ENCODE measurements at places on chromosomes 7 and 10.

DNA sequence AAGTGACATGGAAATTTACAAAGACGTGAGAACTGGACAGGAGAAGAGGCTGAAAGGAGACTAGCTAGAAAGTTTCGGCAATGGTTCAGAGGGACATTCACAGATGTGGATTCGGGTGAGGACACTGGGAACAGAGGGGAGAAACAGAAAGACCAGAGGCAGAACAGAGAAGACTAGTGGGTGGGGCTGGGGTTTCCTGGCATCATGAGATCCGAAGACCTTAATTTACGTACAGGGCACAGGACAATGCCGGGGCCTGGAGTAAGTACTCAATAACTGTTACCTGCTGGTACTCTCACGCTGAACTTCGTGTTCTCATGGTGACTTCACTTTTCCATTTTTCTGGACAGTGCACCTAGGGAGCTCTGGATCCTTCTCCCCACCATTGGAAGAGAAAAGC lies 53.5 kb downstream of the VOPP1 start:
- no peak for DNase-seq

DNA sequence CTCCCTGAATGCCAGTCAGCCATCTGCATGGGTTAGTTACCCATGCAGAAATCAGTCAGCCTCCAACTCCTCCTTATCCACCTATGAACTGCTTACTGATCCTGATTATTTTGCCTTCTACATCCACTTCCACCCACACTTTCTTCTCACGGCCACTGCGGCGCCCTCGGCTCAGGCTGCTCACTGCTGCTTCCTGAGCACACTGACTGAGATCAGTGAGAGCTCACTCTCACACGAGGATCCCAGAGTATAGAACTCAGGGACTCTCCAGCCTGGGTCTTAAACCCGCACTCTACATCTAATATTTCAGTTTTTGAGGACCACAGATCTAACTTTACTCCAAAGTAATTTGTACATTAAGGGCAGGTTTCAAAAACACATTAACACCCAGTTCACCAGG lies 64.4 kb downstream of the GRB10 start:
- DNase-seq = no peak

DNA sequence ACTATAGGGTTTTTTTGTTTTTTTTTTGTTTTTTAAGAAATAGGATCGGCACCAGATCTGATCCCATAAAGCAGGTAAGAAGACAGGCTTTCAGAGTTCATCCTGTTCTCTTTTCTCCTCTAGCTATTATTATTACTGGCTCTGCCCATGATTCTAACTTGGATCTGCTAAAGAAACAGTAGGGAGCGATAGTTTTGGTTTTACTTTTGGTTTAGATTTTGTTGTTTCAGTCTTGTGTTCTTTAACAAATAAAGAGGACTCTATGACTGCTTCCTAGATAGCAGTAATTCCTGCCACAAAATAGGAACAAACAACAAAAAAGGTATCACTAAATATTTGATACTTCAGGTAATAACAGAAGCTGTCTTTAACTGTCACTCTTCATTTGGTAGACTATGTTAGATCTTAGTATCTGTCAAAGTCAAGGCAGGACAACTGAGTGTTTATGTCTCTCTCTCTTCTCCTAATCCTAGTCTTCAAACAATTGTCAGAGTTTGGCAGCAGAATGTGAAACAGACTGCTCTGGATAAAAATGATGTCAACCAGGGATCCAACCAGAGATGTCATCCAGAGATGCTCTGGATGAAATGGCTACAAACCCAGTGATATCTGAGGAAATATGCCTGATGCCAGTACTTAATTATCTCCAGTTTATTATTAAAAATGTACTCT lies 99.8 kb downstream of the KMT2C start:
- no peak for DNase-seq

DNA sequence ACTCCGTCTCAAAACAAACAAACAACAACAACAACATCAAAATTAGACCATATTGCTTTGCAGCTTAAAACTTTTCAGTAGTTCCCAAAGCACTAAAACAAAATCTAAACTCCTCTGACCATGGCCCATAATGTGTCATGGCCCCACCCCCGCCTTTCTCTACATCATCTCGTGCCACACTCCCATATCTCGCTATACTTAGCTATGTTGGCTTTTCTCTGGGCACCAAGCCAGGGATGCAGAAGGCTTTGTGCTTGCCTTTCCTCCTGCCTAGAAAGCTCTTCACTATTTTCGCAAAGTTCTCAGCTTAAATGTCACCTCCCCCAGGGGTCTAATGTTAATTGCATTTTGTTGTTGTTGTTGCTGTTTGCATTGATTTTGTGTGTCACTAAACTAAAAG lies 15.1 kb upstream of the SLC16A12 start:
- no peak for DNase-seq

DNA sequence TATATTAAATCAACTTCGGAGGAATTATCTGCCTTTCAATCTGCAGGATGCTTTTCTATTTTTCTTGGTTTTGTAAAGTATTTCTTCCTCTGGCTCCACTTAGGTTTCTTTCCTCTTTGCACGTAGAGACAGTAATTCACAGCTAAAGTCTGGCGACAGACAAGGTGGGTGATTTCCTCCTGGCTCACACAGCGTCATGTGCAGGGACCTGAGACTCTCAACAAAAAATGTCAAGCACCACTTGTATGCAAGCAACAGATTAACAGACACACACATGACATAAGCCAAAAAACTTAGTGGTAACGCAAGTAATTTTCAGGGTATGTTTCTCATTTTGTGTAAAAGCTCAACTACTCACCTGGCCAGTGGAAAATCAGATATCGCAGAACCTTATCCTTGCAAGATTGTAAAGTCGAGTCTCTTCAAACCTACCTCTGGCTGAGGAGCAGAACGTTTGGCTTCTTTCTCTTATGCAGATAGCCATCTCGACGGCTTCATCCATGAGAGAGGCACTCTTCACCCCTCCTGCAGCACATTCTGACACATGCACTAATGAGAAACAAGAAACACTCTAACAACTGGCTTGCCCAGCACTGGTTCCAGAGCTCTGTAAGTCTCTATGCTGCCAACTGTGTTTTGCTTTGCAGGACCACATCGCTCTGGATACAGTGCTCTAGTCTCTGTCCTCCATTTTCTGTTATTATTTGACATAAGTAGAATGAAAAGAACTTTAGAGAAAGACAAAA lies 188.0 kb downstream of the CDCA7L start:
- no peak for DNase-seq

DNA sequence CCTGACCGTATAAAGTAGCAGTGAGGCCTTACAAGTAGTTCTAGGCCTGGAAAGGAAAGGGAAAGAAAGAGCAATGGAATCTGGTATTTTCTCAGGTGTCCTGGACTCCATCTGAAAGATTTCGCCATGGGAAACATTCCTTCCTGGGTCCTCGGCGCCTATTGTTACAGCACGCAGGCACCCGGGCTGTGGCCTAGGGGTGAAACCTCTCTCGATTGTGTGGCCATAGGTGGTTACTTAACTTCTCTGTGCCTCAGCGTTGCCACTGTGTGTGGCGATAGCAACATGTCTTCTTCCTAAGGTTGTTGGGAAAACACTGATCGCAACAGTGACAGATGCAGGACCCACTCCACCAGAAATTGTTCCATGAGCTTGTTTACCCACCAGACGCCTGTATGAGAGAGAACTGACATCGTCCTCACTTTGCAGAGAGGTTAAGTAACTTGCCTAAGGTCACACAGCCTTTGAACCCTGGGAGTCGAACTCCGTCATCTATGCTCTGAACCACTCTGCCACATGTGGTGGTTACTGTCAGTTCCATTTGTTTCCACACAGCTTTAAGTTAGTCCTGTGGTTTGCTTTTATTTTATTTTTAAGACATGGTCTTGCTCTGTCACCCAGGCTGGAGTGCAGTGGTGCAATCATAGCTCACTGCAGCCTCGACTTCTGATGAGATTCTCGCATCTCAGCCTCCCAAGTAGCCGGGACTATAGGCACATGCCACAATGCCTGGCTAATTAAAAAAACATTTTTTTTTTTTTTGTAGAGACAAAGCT lies 73.4 kb downstream of the LHPP start:
- DNase-seq = no peak

GRCh38 chr10:97759158-97759887 lies 12.5 kb downstream of the SFRP5 start:
- DNase-seq = no peak

DNA sequence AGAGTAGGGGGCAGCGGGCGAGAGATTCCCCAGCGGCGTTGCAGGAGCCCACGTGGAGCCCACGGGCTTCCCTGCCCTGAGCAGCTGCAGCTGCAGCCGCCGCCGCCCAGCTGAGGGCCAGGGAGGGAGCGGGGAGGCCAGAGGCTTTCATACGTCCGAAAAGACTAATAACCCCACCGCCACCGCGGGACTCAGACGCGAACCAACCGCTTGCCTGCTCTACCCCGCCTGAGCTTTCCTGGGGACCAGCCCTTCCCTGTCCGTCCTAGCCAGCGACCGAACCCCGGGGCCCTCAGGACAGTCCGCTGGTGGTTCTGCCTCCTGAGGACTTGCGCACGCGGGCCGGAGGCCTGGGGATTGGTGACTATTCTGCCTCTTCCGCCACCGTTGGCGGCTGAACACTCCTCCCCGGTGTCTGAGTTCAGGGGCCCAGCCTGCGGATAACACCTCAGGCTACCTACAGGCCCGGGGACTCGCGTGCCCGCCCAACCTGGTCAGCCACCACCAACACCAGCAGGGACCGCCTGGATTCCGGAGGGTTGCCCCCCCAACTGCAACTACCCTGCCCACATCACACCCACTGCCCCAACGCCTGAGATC lies 18.4 kb downstream of the IFT22 start:
- no peak for DNase-seq

DNA sequence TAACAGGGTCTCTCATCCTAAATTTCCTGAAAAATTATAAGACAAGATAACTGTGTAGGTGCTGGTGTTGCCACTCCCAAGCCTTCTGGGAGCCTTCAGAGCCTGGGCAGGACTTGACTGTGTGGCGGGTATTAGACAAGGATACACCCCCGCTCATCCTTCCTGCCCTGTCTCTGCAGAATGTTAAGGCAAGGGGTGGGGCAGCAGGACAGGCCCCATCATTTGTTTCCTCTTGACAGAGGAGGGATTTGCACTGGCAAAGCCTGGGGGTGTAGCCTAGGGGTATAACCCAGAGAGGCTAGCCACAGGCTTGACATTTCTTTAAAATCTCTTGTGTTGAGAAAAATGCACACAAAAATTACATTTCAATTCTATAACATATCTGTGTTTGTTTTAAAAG lies 63.5 kb downstream of the GOLGA7B start:
- DNase-seq = no peak

DNA sequence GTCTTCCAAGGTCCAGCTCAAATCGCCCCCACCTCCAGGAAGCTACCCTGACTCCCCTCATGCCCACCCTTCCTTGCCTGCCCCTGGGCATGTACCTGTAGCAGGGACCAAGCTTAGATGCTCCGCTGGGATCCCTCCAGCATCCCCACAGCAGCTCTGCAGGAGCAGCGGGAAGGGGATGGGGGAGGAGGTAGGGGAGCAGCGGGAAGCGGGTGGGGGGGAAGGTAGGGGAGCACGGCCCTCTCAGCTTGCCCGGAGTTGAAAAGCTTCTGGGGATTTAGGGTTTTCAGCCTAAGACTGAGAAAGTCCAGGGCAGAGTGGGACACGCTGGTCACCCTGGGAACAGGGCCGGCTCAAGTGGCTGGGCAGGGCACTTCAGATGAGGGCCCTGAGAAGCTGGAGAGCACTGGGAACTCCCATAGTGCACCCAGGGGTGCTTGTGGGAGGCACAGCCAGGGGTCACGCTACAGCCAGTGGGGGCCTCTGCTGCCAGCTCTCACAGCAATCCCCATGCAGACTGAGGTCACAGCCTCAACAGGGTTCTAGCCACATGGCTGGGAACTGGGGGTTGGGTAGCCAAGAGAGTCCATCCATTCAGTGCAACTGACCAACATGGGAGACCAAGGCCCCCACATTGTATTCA lies 13.4 kb downstream of the WDR86 start:
- DNase-seq = no peak

GRCh38 chr7:154304740-154305700 lies 252.8 kb downstream of the DPP6 start:
- no peak for DNase-seq

DNA sequence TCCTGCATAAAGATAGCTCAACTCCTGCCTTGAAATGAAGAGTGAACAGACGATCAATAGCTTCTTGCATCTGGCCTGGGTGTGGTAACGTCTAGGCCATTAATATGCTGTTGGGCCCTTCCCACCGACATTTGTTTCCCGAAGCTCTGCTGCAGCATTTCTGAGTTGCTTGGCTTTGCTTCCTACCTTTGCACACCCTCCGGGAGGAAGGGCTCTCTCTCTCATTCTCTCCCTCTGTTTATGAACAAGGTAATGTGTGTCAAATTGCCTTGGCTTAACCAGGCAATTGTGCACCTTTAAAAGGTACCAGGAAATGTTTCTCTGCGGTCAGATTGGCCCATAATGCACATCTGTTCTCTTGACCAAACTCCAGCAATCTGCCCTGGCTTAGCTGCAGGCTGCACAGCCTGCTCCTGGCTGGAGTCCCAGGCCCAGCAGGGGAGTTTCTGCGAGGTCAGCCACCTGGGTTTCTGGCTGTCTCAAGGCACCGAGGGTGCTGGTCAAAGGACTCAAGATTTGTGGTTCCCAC lies 223.7 kb downstream of the SNX10 start:
- DNase-seq = no peak

DNA sequence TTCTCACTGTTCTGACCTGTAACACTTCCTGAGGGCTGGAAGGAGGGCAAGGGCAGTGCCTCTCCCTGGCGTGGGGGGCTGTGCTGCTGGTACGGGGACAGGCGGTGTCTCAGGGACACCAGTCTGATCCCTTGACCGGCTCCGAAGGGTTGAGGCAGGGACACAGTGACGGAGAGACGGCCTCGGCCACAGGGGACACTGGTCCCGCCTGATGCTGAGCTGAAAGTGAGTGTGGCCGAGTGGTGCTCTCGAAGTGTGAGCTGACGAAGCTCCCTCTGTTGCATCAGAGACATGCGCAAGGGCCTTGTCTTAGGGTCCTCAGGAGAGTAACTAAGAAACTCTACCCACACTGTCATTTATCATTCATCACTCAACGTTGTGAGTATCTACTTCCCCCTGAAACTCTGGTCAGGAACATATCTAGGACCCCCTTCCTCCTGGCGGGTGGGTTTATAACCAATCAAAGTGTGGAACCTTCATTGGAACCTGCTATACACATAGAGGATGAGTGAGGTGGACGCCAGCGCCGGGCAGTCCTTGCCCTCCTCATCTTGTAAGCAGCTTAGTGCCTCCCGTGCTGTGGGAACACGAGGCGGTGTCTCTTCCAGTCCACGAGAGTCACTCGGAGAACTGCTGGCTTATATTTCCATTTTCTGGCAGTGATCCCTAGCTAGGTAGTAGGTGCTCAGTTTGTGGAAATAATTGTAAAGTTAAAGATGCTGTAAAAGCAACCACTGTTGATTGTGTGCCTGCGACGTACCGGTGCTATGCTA lies 283.1 kb downstream of the DNAJB6 start:
- no peak for DNase-seq

Measured in BJ (cell line).